ENCODE measurements at places on chromosomes 16 and 17. TPM values are rescaled to one million over a fixed set of nuclear protein-coding genes. Genes with fewer than 3 reads are reported as not detected.
A peak's percentile ranks its signal among the peaks of the same experiment; 100 is the strongest.

- no peak for DNase-seq
These were observed 70.9 kb upstream of the GSE1 start for GRCh38 chr16:85541980-85542900.

Gene PRKCB
- polyA plus RNA-seq, result 3.6 TPM

DNA sequence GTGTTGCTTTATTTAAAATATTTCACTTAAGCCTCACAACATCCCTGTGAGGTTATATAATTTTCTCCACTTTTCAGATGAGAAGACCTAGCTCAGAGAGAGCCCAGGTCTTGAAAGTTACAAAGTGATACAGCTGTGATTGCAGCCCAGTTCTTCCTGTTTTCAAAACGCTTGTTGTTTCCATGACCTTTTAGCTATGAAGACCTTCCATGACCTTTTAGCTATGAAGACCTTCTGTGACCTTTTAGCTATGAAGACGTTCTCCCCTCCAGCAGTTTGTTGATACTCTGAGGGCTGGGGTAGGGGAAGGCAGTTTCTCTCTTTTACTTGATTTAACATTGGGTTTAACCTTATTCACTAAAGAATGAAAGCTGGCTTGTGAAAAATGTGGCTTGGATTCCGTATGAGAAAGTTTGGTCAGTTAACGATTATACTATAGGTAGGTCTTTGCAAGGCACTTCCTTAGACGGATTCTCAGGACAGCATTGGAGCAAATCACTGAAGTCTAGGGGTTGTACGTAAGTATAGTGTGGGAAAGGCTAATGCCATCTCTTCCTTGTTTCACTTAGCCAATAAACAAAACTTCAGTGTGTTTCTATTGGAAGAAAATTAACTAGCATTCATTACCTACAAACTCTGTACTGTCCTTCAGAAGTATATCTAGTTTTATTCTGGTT is 20.7 kb downstream of the PHKB start:
- no peak for DNase-seq

DNA sequence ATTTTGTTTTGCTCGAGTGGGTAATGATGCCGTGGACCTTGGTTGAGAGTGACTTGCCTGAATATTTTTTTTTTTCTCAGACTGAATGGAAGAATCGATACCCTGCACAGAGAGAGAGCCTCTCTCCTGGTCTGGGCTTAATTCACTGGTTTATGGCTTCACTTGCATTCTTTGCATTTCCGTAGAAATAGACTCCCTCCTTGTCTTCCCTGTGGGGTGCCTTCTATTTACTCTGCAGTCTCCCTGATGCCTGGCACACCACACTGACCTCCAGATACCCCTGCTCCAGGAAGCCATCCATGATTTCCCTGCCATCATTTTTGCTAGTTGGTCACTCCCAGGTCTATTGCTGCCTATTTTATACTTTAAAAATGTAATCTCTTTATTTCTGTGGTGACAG is 238.0 kb downstream of the SNX29 start:
- no peak for DNase-seq

- no peak for DNase-seq
These were observed 5.4 kb upstream of the PABPN1L start for GRCh38 chr16:88871730-88872416.

Gene INCA1
- polyA plus RNA-seq, result 8.4 TPM

DNA sequence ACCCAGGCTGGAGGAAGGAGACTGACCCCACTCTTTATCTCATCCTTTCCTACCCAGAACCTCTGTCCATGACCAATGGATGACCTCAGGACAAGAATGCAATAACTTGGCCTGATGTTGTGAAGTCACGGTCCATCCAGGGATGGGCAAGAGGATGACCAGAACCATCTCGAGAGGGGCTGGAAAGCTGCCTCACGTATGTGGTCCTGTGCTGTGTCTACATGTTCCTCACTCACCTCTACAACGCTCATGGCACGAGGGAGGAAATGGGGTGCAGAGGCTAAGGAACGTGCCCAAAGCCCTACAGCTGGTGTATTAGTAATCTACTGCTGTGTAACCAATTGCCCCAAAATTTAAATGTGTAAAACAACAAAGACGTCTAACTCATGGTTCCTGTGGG is 7.3 kb upstream of the KCTD5 start:
- no peak for DNase-seq

Gene CRISPLD2
- 6.5 TPM for polyA plus RNA-seq

DNA sequence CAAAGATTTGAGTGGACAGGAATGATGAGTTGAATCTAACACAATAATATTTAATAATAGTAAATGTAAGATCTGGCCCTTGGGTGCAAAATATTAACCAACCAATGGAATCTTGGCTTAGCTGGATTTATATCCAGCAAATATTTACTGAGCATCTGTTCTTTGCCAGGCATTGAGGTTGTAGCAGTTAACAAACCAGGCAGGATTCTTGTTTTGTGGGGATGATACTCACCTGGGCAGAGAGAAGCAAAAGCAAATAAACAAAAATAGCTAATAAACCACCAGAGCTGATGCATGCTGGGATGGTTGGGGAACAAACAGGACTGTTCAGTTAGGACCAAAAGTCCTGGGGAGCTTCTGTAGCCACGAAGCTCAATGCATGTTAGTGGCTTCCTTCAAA is 84.1 kb upstream of the CDH13 start:
- no peak for DNase-seq

Gene CHST4
- polyA plus RNA-seq, result 0.48 TPM

- DNase-seq, result no peak
These were observed 18.0 kb downstream of the N4BP1 start for GRCh38 chr16:48591976-48592375.

- DNase-seq, result no peak
These were observed 91.6 kb downstream of the ZDHHC7 start for GRCh38 chr16:84919708-84920107.

GRCh38 chr17:41777157-41777573 is 9.3 kb downstream of the JUP start:
- DNase-seq, result no peak

Gene CD300LG
- 0.98 TPM for polyA plus RNA-seq

Gene TVP23A
- polyA plus RNA-seq, result 3.6 TPM

GRCh38 chr17:57594767-57595166 is 150.3 kb downstream of the CCDC182 start:
- DNase-seq, result no peak

GRCh38 chr17:78899361-78900260 is 3.4 kb downstream of the CEP295NL start:
- DNase-seq, result no peak

GRCh38 chr17:17358060-17358751 is 55.0 kb downstream of the NT5M start:
- DNase-seq, result no peak

Gene KRT9
- polyA plus RNA-seq, result not detected

GRCh38 chr16:11361701-11362451 is 16.6 kb downstream of the RMI2 start:
- DNase-seq, result no peak

Gene CYB5D1
- 23.2 TPM for polyA plus RNA-seq

Gene KRT35
- not detected for polyA plus RNA-seq

Gene CLEC19A
- not detected for polyA plus RNA-seq

GRCh38 chr16:50925758-50926357 is 184.0 kb downstream of the CYLD start:
- no peak for DNase-seq

DNA sequence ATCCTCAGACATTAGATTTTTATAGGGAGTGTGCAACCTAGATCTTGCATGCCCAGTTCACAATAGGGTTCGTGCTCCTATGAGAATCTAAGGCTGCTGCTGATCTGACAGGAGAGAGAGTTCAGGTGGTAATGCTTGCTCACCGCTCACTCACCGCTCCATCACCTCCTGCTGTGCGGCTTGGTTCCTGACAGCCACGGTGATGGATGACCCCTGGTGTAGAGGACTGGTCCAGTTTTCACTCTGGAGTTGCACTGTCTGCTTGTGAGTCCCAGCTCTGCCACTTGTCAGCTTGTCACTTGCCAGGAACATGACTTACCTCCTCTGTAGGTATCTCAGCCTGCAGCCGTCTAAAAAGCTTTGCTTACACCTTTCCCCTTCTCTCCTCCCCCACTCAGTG is 214.6 kb downstream of the SNX29 start:
- DNase-seq, result no peak

GRCh38 chr17:49956780-49957179 is 12.2 kb upstream of the DLX4 start:
- DNase-seq, result no peak

DNA sequence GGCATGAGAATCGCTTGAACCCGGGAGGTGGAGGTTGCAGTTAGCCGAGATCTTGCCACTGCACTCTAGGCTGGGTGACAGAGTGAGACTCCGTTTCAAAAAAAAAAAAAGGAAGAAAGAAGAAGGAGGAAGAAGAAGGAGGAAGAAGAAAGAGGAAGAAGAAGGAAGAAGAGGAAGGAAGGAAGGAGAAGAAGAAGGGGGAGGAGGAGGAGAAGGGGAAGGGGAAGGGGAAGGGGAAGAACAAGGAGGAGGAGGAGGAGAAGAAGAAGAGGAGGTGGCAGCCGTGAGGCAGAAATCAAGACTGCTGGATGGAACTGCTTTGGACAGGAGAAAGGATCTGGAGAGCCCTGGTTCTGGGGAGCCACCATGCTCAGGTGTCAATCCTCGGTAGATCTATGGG is 29.7 kb upstream of the PEMT start:
- DNase-seq, result no peak

- no peak for DNase-seq
These were observed 43.6 kb upstream of the MED9 start for GRCh38 chr17:17433000-17433703.

Gene TMC5
- polyA plus RNA-seq, result 0.46 TPM

GRCh38 chr17:17132746-17133145 is 73.4 kb downstream of the PLD6 start:
- DNase-seq, result no peak

GRCh38 chr17:58353389-58353825 is 1.4 kb upstream of the SUPT4H1 start:
- no peak for DNase-seq

DNA sequence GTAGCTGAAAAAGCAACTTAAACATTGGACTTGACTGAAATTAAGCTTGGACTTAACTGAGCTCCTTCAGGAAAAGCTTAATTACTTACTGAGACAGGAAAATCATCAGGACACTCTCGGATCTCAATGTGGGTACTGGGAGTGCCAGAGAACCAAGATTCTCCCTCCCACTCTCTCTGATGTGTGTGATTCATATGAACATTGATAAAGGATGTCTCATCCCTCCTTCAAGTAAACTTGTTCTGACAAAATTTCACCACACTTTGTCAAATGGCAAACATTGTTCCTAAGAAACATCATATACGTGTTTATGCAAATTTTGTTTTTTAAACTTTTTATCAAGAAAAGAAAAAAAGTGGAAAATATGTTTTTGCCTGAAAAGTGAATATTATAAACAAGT is 4.1 kb upstream of the SLFN5 start:
- DNase-seq, result no peak

DNA sequence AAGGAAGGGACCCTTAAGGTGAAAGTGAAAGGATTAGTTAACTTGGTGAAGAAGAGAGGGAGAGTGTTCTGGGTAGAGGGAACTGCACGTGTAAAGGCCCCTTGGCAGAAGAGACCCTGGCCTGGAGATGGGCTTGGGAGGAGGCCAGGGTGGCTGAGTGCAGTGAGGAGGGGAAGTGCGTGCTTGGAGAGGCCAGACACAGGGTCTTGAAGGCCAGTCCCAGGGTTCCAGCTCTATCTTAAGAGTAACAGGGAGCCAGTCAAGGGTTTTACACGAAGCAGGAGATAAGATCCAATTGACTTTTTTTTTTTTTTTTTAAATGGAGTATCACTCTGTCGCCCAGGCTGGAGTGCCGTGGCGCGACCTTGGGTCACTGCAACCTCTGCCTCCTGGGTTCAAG is 15.2 kb upstream of the DOK4 start:
- no peak for DNase-seq

GRCh38 chr16:59773330-59773729 is 1039.2 kb upstream of the GOT2 start:
- no peak for DNase-seq

Gene KRTAP9-4
- not detected for polyA plus RNA-seq

GRCh38 chr17:75244133-75244866 is 17.1 kb downstream of the GGA3 start:
- DNase-seq, result no peak

GRCh38 chr16:30941600-30942425 is 7.1 kb upstream of the ORAI3 start:
- peak; percentile 56 for DNase-seq

- DNase-seq, result no peak
These were observed 6.9 kb upstream of the WDR59 start for GRCh38 chr16:74991593-74992403.

DNA sequence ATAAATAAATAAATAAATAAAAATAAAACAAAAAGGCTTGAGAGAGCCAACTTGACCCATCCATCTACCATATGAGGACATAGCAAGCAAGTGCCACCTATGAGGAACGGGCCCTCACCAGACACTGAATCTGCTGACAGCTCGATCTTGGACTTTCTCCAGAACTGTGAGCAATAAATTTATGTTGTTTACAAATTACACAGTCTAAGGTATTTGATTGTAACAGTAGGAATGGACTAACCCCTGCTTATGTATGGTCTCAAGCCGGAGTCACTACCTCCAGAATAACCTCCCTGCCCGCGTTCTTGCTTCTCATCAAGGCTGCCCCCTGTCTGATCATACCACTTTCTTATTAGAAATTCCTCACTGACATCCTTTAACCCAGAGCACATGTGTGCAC is 9.9 kb downstream of the SLC5A11 start:
- DNase-seq, result no peak

GRCh38 chr17:11005940-11006339 is 168.1 kb upstream of the PIRT start:
- DNase-seq, result no peak

DNA sequence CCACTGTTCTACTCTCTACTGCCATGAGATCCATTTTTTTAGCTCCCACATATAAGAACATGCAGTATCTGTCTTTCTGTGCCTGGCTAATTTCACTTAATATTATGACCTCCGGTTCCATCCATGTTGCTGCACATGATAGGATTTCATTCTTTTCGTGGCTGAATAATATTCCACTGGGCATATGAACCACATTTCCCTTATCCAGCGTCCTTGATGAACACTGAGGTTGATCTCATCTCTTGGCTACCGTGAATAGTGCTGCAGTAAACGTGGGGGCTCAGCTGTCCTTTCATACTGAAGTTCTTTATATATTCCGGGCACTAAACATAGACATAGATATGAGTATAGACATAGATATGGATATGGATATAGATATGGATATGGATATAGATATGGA is 109.3 kb upstream of the TNRC6C start:
- no peak for DNase-seq

GRCh38 chr17:29180788-29181160 is 576 bp upstream of the MYO18A start:
- DNase-seq, result no peak

Gene HSF5
- polyA plus RNA-seq, result 0.31 TPM

- DNase-seq, result no peak
These were observed 119.6 kb upstream of the CNTNAP4 start for GRCh38 chr16:76157629-76158028.

Gene SNX20
- 0.53 TPM for polyA plus RNA-seq

Gene TP53TG3B
- not detected for polyA plus RNA-seq

Gene MT2A
- 23.0 TPM for polyA plus RNA-seq

GRCh38 chr16:22055881-22056280 is 36.5 kb upstream of the VWA3A start:
- DNase-seq, result no peak

Gene SNF8
- polyA plus RNA-seq, result 103 TPM

All from right renal pelvis (tissue), 4 donors.